ENCODE measurements at places on chromosomes 1 and 21. TPM values are rescaled to one million over a fixed set of nuclear protein-coding genes. Genes with fewer than 3 reads are reported as not detected.

The S100A9 gene
- not detected for total RNA-seq

DNA sequence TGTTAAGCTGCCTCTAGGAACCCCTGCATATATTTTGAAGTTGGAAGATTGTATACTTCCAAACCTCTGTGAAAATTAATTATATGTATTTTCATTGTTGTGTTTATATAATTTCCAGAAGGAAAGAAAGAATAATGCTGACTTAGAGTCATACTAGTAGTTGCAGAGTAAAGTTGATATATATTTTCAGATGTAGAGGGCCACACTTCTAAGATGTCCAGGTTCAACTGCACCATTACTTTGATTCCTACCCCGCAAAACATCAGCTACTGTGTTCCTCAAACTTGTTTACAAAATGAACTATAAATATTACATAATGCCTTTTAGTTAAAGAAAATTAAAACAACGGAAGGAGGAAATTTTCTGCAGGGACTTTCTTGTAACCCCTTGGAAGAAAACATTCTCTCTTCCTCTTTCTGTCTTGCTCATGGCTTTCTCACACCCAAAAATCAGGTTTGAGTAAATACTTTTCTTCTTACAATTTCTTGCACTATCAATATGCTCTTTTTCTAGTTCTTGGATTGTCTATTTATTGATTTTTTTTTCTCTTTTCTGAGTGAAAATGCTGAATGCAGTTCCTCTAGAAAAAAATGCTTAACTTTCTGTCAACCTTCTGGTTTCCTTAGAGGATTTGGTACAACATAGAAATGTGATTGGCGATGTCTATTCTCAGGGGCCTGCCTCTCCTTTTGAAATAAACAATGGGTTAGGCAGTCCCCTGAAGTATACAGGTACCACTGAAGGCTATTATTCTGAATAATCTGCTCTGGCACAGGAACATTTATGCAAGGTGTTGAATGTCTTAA lies 867.8 kb downstream of the TTLL7 start:
- DNase-seq: no peak

- DNase-seq: no peak
These were observed 48.6 kb upstream of the TMEM125 start for GRCh38 chr1:43220905-43221778.

GRCh38 chr1:43968348-43968948 lies 1.4 kb upstream of the DPH2 start:
- peak; percentile 47 for DNase-seq

The SERPINC1 gene
- total RNA-seq: not detected

- DNase-seq: peak; percentile 79
These were observed 37.1 kb upstream of the ARHGEF10L start for GRCh38 chr1:17502326-17502778.

- no peak for DNase-seq
These were observed 450 bp downstream of the ARHGAP30 start for GRCh38 chr1:161069241-161069640.

- no peak for DNase-seq
These were observed 818.9 kb downstream of the KCNT2 start for GRCh38 chr1:195789321-195789720.
